ENCODE measurements at places on chromosomes 4 and X.

DNA sequence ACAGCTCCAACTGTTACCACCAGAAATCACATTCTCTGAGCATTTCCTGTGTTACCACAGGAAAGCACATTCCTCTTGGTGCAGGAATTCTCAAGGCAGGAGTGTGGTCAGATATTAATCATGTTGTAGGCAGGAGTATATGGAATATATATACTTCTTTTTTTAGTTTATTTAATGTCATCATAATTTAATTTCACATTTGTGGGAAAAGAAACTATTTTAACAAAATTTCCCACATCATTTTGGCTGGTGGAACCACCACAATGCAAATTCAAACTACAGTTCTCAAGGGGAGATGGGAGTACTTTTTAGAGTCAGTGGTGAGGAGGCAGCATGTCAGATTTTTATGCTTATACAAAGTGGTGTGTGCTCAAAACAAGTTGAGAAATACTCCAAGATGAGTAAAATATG is 139.0 kb downstream of the ATP10D start:
- DNase-seq, result no peak

GRCh38 chr4:33959519-33959918 is 2284.8 kb downstream of the ARAP2 start:
- DNase-seq, result no peak

DNA sequence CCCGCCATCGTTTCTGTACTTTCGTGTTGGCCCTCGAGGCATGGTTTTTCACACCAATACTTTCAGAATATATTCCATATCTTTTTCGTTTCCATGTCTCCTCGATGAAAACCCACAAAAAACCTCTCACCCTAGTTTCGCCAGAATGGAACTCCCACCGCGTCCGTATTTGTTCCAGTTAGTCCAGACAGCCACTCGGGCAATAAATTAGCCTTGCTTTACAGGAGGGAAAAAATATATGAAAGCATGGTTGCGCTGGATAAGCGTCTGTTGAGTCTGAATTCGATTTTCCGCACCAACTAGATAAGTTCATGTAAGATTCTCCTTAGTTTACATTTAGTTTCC is 550 bp upstream of the CHM start:
- no peak for DNase-seq

- DNase-seq, result no peak
Observed at GRCh38 chr4:94871644-94872305, 114.0 kb downstream of the BMPR1B start.

DNA sequence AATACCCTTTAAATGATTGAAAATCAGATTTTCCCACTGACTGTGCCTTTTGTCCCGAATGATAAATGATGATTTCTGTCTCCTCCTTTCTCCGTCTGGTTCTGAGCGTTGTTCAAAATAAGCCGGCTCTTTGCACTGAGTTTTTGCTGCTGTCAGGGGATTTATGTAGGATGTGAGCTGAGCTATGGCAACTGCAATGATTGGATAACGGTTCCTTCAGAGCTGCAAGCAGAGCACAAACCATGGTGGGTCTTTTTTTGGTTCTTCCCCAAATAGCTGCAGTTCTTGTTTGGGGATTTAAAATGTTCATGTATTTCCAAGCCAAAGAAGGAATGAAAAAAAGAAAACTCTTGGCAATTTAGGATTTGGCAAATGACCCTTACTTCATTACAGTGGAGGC is 124.5 kb upstream of the CASK start:
- DNase-seq, result no peak
